ENCODE measurements at places on chromosomes 5 and 9.
A peak's percentile ranks its signal among the peaks of the same experiment; 100 is the strongest.

- DNase-seq: no peak
Observed at GRCh38 chr9:82890865-82891264, 172.1 kb downstream of the RASEF start.

GRCh38 chr9:71791875-71792274, 23.6 kb upstream of the CEMIP2 start:
- DNase-seq: no peak

DNA sequence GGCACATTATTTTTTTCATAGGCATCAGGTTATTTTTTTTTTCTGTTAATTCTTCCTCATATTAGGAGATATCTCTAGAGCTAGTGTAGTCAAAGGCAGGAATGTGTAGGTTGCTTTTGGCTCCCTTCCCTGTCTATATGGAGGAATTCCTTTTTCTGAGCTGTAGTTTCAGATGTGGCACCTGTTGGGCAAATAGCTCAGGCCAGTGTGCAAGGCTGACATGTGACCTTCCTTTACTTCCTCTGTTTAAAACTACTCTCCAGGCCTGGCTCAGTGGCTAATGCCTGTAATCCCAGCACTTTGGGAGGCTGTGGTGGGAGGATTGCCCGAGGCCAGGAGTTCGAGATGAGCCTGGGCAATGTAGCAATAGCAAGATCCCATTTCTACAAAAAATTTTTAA, 40.5 kb upstream of the KIAA1958 start:
- DNase-seq: no peak

- DNase-seq: no peak
Observed at GRCh38 chr9:110208031-110208430, at the start of gene C9orf152. Gene C9orf152, minus strand, starts transcription at chr9:110208159. Its CDS starts 580 bp downstream, at chr9:110207579.

DNA sequence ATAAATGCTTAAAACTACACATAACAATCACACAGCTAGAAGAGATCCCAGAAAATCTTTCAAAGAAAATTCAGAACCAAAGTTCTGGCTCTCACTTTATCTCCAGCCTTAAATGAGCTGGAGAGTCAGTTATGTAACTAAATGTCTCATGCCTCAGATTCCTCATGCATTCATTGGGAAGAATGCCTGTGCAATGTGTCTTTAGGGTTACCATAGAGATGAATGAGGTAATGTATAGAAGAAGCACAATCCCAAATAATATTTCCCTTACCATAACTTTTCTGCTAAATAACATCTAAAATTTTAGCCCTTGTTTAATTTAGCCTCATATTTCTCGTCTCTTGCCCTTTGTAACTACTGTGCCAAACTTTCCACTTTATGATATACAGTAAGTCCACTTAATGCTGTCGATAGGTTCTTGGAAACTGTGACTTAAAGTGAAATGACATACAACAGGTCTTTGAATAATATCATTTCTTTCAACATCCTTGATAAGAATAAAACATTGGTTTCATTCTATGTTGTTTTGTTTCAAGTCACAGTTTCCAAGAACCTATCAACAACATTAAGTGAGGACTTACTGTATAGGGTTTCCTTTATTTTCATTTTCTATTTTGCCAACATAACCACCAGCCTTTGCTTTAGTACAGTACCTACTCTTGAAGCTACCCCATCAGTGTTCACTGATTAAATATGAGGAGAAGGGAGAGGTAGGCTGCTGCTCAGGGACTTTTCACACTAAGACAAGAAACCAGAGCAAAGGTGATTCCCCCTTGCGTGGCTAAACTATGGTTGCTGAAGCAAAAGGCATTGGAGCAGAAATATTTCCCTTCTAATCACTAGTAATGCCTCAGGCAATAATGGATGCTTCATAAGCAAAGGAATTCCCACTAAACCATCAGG, 295.7 kb upstream of the PTGER4 start:
- DNase-seq: no peak

DNA sequence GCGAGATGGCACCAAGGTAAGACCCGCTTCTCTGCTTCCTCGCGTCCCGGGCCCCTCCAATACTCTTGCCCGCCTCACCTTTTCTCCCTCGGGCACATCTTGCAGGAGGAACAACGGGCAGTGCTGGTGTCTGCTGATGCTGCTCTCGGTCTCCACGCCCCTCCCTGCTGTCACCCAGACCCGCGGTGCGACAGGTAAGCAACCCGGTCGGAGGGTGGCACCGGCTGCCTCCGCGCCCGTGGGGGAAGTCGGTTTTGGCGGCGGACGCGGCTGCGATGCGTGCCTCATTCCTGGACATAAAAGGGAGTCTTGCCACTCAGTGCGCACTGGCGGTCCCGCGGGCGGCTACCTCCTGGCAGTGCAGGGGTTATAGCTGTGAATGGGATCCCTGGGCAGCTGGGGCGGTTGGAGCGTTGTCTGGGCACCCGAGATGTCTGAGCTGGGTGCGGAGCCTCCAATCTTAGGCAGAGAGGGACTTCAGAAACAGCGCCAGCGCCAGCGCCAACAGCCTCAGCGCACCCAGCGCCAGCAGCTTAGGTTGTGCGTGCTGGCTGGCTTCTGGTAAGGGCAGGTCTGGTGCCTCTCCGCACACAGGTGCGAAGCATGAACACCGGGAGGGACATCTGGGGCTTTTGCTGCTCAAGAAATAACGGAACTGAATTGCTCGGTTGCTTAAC, 488 bp downstream of the COL15A1 start:
- DNase-seq: no peak

DNA sequence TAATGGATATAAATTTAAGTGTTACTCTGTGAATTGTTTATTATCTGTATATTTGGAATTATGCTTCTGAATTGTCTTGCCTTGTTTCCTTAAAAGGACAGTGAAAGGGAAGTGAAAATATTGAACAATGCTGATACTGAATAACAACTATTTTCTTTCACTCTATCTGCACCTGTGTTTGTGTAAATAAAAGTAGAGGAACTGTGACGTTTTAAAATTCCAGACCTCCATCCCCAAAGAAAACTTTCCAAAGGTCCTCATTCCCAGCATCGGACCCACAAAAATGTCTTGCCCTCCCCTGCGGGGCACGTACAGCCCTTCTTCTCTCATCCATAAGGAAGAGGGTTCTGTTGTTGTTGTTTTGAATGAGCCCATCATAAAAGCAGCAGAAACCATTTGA, 100.0 kb downstream of the NLN start:
- DNase-seq: no peak

DNA sequence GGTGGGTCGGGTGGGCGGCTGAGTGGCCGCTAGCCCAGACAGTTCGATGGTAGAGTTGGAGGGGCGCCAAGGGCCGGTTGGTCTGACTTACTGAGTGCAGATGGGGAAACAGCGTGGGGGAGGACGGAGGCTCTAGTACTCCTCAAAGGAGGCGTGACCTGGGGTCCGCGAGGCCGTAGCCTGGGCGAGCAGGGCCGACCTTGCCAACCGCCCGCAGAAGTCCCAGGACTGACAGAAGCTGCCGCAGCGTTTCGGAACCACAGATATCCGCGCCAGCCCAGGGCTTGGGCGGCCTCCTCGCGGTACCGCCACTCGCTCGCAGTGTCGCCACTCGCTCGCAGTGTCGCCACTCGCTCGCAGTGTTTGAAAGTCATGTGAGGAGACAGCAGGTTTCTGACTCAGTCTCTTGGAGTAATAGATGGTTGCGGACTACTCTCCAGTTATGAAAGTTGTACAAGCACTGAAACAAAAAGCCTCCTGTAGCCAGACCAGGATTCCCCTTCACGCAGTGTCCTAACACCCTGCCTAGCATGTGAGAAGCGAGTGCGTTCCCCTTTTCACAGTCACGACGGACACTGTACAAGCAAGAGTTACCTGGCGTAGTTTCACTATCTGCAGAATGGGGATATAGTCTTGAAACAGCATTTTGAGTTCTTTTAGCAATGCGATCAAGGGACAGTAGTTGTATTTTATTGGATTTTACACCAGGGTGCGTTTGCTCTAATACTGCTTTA, 674 bp downstream of the TMEM38B start:
- DNase-seq: peak; percentile 74

DNA sequence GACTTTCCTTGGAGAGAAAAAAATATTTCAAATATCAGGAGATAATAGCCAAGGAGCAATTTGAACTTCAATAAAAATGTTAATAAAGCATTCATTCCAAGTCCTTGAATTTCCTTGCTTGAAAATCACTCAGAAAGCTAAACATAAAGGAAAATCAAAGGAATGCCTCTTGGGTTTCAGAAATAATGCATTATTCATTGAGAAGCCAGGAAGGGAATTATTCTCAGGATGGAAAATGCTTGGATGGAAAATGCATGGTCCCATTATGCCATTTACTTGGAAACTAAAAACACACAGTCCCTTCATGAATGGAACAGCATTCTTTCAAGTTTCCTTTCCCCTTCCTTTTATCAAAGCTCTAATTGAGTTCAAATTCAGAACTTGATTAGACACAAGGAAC, 160.9 kb downstream of the LPAR1 start:
- DNase-seq: no peak

GRCh38 chr9:81682797-81683196, 6.5 kb downstream of the TLE1 start:
- no peak for DNase-seq

- no peak for DNase-seq
Observed at GRCh38 chr5:172556262-172556661, 84.8 kb upstream of the NEURL1B start.

- no peak for DNase-seq
Observed at GRCh38 chr9:69466151-69466550, 141.1 kb downstream of the ENTREP1 start.

GRCh38 chr5:128649192-128649591, 111.1 kb upstream of the FBN2 start:
- no peak for DNase-seq

DNA sequence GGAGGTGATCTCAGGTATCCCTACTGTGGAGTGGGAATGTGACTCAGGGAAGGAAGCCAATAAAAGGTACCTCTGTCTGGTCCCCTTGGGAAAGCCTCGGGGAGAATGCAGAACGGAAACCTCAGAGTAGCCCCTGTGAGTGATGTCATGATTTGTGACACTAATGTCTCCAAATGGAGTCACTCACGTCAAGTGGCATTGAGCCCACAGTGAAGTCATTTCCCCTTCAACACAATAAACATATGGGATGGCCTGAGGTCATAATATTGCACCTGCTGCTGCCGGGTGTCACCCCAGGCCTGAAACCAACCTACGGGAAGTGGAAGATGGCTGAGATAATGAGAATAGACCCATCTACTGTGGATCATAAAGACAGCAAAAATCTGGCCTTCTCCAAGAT, 75.9 kb upstream of the GOLM1 start:
- peak; percentile 20 for DNase-seq

Data from NCI-H1092 treated with DMSO at 0.1 percent for 48 hours (cell line).